ENCODE measurements at places on chromosomes 5 and 9.

DNA sequence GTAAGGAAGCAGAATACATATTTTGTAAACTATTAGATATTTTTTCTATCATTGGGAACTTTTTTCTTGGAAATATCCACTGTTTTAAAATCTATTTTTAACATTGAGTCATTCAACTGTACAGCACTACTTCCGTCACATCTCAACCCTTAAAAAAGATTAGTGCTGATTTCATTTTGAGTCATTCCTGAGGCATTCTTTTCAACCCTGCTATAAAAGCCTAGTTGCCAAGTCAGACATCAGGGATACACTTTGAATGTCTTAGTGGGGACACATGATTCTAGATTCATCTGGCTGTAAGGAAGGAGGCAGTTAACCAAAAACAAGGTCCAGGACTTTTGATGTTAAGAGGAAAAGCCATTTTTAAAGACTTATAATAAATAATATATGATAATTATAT is 160.9 kb downstream of the GIN1 start:
- DNase-seq = no peak

DNA sequence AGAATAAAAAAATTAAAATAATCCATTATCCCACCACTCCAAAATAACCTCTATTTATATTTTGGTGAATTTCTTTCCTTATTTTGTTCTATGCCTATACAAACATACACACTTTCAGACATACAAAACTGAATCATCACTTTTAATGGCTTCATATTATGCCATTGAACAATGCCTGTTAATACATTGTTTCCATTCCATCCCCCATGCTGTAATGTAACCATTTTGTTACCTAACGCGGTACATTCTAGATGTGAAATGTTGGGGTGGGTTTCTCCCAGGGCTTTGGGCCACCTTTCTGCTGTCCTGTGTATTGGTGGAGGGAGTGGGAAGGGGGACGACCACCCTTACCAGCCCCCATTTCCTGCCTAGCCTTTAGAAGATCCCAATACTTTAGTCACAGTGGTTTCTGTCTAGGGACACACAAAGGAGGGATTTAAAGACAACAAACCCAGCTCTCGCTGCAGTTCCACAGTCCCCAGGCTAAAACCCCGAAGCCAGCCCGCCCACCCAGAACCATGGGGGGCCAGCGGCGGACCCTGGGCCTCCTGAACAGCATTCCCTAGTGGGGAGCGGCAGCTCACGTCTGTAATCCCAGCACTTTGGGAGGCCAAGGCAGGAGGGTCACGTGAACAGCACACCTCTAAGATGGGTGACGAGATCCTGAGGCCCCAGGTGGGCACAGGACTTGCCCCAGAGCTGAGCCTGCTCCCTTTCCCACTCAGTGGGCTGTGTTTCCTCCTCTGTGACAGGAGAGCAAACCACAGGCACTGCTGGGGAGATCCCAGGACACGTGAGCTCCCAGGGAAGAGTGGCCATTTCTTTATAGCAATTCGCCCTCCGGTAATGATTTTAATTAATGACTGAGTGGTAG is 56.9 kb upstream of the STXBP1 start:
- DNase-seq = no peak

GRCh38 chr9:15403155-15403554 is 19.5 kb upstream of the SNAPC3 start:
- DNase-seq = peak; percentile 20

- DNase-seq = no peak
Observed at GRCh38 chr9:134326724-134327601, 708 bp downstream of the RXRA start.

DNA sequence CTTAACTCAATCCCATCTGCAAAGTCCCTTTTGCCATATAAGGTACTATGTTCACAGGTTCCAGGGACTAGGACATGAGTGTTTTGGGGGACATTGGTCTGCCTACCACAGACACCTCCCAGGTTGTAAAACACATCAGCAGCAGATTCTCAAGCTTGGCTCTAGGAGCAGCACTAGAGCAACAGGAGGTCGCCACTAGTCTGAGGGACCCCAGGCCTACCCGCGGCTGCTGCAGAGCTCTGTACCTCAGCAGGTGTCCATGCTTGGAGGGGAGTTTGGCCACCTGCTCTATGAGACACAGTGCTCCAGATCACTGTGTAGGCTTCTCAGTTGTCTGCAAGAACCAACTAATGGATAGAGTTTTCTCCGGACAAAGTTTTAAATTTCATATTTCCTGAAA is 262.2 kb upstream of the ARRDC3 start:
- DNase-seq = no peak

DNA sequence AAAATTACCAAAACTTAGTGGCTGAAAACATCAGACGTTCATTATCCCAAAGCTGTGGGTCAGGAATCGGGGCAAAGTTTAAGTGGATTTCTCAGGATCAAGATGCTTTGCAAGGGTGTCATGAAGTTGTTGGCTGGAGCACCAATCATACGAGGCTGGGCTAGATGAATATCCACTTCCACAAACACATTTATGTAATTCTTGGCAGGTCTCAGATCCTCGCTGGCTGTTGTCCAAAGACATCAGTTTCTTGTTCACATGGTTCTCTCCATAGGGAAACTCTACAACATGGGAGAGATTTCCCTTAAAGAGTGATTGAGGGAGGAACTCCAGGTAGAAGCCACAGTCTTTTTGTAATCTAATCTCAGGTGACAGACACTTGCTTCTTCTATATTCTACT is 20.2 kb upstream of the CCDC192 start:
- no peak for DNase-seq

- DNase-seq = no peak
Observed at GRCh38 chr9:116416421-116416820, 262.8 kb downstream of the PAPPA start.

- DNase-seq = no peak
Observed at GRCh38 chr9:72360324-72360723, 4.7 kb downstream of the ZFAND5 start.

DNA sequence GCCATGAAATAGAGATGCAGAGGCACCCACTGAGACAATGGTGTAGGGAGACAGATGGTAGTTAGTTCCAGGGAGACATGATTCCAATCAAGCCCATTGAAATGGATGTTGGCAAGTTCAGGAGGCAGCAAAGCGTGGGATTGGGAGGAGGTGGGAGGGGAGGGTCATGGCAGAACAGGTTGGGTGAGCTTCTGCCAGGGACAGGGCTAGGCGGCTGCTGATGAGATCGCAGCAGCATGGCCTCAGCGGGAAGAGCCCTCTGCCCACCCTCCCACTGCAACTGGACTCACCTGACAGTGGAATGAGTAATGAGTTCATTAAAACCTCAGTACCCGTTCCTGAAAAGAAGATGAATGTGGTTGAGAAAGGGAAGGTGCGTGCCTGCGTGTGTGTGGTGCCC is 418.2 kb downstream of the CDK5RAP2 start:
- DNase-seq = no peak

GRCh38 chr9:125513303-125513667 is 193.7 kb downstream of the MAPKAP1 start:
- DNase-seq = no peak

All from CD4-positive, alpha-beta T cell treated with Interleukin-12 subunit alpha and Interleukin-12 subunit beta, for 1 hour (primary cell).